KG1 (cell line): ENCODE measurements at places on chromosomes 5 and 9.

- DNase-seq: no peak
These were observed 153.3 kb downstream of the SLF1 start for GRCh38 chr5:94771742-94772141.

DNA sequence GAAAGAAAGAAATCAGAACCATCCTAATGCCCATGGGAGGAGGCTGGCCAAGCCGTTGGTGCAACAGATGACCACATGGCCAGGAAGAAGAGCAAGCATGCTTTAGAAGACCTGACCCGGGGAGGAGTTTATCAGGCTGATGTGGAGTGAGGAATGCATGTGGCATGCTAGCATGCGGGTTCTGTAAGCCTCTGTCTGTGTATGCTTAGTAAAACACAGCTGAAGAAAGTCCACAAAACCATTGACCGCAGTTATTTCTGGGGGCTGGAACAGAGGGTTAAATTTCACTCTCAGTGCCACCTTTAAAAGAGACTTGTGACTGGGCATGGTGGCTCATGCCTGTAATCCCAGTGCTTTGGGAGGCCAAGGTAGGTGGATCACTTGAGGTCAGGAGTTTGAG, 19.1 kb downstream of the GFI1B start:
- no peak for DNase-seq

- DNase-seq: no peak
These were observed 7.0 kb downstream of the NOXA1 start for GRCh38 chr9:137429974-137430722.

DNA sequence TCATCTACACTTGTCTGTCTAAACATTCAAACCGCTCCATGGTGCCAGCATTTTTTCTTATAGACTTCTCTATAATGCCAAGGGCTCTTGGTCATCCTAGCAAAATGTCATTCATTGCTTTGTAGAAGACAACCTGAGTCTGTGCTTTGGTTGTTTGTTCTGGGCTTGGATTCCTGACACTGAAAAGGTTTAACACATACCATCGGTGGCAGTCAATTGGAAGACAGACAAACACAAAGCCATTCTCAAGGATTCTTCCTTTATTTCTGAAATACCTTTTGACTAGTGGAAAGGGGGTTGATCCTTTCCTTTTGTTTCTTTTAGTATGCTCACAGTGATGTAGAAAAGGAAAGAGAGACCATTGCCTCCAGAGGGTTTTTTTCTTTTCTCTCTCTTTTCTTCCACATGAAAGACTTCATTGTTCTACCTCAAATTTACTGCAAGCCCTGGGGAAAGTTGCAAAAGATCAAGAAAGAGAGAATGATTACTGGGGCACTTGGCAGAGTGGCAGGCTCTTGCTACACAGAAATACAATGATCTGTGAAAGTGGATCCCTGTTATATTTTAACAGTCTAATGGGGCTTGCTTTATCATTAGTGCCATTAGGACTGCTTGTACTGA, 66.4 kb upstream of the TMC1 start:
- DNase-seq: no peak

DNA sequence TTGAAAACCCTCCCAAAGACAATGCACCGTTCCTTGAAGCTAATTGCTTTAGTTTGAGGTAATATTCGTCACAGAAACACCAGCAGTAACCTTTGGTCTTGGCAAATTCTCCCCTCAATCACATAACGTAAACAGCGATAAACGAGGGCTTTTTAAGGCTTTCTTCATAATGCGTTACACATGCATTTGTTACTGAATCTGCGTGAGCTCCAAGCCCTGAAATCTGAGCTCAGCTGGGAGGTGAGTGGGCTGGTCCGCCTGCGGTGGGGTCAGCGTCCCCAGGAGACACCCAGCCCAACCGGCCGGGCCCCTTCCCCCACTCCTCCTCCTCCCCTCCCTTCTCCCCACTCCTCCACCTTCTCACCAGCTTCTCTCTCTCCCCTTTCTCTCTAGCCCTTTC, 91.1 kb downstream of the BARX1 start:
- DNase-seq: no peak

- DNase-seq: no peak
These were observed 19.5 kb upstream of the CRB2 start for GRCh38 chr9:123336449-123336848.

DNA sequence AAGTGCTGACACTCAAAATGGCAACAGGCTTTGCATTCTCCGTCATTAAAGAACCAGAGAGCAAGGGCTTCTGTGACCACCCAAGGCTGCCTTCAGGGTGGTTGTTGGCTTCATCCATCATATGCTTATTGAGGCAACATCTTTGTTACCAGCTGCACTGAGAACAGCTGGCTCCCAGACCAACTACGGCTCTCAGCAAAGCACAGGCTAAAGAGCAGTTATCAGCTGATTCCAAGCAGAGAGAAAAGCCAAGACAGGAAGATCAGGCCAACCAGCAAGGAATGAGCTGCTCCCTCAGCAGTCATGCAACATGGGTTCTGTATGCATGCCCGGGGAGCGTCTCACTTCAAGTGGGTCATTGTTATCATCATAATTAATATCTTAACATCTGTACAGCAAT, 358.9 kb downstream of the ACTL7B start:
- no peak for DNase-seq

DNA sequence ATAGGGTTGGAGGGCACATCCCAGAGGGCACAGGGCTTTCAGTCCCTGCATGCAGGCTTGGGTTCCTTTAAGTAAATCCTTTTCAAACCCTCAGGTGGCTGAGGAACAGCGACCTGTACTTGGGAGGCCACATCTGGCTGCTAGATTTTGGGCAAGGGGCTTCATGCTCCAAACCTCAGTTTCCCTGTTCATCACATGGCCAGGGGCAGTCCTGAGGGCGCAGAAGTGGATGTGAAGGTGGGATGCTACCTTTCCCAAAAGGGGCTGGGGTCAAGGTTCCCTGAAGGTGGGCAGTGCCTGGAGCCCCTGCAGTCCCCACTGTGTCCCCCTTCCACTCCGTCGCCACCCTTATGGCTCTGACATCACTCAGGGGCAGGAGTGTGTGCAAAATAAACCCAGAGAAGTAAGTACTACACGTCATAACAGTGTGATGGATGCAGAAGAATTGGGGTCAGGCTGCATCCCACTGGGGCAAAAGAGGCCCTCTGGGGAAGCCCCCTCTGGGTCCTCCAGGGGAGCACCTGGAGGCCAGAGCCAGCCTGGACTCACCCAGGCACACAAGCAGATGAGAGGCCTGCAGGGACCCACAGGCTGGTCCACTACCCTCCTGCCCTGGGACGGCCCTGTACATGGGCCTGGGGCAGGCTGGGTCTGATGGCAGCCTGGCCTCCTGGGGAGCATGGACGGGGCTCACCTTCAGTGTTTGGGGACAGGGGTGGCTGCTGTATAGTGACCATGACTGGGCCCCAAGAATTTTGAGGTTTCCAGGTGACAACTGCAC, 1.9 kb upstream of the CARD19 start:
- no peak for DNase-seq

DNA sequence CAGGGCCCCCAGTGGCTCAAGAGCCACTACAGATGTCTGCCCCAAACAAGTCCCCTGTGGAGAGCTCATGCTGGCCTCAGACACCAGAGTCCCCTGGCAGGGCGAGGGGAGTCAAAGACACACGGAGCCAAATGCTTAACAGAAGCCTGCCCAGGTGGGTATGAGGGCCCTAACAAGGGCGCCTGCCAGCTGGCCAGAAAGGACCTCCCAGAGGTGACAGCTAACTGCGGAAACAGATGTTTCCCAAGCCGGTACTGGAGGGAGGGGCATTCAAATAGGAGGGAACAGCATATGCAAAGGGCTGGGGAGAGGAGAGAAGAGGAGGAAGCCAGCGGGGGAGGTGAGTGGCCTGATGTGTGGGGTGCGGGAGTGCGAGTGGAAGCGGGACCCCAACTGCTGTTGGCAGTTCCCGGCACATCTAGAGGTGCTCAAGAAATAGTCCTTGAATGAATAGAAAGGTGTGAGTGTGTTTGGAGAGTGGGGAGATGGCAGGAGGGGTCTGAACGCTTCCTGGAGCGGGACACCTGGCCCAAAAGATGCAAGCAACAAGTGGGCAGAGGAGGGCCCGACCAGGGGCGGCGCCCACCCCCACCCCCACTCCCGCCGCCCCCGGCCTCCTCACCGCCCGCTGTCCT, 824 bp downstream of the MXD3 start:
- no peak for DNase-seq

DNA sequence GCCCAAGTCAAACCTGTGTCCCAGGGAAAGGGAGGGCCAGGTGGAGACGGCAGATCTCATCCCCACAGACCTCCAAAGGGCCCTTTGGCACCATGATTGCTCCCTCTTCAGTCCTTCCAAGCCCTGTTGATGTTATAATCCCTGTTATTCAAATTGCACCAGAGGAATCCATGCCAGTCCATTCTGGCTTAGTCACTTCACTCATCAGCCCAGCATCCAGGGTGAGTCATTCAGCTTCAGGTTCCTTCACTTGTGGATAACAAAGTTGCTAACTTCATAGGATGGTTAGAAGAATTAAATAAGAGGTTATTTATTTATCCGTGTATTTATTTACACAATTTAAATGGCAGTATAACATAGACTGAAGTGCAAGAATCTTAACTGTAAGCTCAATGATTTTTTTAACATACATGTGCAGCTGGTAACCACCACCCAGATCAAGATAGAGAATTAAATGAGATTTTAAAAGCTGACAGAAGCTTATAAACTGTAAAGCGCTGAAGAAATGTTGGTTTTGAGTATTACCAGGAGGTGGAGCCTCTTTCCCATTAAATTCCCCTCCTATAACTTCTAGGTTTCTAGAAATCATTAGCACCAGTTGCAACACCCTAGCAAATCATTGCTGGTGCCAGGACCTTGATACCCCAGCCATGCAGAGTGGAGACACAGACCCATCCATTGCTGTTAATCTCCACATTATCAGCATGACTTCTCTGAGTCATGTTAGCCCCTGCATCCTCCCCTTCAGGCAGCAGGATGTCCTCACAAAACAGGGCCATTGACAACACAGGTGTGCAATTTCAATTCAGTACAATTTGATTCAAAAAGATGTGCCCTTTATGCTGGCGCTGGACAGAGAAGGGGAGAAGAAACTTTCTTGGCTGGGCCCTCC, 77.4 kb downstream of the SEC61B start:
- no peak for DNase-seq

GRCh38 chr5:10874541-10874940, 113.5 kb upstream of the DAP start:
- no peak for DNase-seq

- no peak for DNase-seq
These were observed 38.7 kb downstream of the PTPN3 start for GRCh38 chr9:109459423-109459822.

DNA sequence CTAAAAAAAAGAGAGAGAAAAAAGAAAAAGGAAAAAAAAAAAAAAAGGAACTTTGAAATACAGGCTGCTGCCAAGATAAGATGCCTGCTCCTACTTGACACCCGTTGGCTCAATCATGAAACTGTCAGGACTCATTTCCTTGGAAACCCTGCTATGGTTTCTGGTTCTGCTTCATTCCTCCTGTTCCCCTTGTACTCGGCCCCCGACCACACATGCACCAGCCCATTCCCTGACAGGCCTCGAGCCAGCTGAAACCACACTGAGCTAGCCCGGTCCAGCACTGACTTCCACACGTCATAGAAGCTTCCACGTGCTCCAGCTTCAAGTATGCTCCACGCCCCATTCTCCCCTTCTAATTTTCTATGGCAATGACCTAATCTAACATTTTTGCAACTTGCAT, 93.2 kb downstream of the MYO10 start:
- no peak for DNase-seq
